ENCODE measurements at places on chromosomes 1 and 21. TPM values are rescaled to one million over a fixed set of nuclear protein-coding genes. Genes with fewer than 3 reads are reported as not detected.

DNA sequence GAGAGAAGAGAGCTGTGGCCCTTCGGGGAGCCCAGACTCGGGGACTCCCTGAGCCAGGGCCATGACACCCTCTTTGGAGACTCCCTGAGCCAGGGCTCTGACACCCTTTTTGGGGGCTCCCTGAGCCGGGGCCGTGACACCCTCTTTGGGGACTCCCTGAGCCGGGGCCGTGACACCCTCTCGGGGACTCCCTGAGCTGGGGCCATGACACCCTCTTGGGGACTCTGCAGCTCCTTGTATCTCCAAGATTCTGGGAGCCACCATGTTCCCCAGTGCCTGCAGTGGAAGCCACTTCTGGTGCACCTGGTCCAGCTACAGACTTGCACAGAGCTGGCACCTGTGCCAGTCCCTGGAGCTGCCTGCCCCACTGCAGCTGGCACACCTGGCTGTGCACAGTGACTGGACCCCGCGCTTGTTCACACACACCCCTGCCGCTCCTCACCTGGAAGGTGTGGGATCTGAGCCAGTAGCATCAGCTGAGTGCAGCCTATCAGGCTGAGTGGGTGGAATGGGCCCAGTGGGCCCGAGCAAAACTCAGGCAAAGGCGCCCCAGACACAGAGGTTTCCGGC is 3.8 kb upstream of the SSU72 start:
- no peak for DNase-seq

Gene EXOC8
- polyA plus RNA-seq: 3.4 TPM

Gene MCOLN3
- 3.2 TPM for polyA plus RNA-seq

DNA sequence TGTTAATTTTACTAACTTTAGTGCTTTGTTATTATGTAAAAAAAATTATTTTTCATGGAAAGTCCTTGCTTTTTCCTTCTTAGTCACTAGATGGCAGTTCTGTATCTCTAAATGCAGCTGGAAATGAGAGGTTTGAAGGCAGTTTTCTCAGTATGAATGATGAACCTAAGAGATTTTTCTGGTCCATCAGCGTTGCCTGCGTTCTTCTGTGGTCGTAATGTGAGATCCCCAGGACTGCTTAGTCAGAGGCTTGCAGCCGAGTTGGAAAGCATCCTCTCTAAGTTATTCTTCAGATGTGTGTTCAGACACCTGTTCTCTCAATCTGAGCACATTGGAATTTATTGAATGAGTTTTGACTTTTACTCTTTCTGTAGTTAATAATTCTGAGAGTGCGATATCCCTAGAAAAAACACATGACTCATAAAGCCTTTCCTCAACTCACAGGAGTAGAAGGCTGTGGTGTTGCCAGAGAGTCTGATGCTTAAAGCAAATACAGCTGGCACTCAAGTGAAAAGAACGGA is 99.3 kb downstream of the FMN2 start:
- peak; percentile 76 for DNase-seq

Gene OR2L3
- polyA plus RNA-seq: not detected

Gene CFAP74
- polyA plus RNA-seq: 0.93 TPM

- DNase-seq: no peak
Measured at GRCh38 chr1:164583835-164584539, 25.0 kb downstream of the PBX1 start.

GRCh38 chr1:69914976-69915765 is 290.2 kb downstream of the LRRC40 start:
- no peak for DNase-seq

Gene PLA2G2C
- polyA plus RNA-seq: not detected

DNA sequence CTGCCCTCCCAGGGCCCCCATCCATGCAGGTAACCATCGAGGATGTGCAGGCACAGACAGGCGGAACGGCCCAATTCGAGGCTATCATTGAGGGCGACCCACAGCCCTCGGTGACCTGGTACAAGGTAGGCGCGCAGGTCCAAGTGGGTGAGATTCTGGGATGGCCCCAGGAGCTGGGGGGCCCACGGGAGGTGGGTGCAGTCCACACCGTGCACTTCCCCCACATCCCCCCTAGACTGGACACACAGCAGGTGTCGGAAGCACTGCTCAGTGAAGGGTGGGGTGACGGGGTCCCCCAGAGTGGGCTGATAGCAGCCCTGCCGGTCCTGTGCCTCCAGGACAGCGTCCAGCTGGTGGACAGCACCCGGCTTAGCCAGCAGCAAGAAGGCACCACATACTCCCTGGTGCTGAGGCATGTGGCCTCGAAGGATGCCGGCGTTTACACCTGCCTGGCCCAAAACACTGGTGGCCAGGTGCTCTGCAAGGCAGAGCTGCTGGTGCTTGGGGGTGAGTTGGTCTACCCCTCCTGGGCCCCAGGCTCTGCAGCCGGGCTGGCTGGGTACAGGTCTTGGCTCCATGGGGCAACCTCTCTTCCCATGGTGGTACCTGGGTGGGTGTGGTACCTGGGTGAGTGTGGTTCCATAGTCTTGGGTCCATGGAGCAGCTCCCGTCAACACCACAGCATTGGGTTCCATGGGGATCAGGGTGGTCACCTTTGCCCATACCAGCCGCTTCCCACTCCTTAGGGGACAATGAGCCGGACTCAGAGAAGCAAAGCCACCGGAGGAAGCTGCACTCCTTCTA is 40.4 kb downstream of the TRIM11 start:
- no peak for DNase-seq

DNA sequence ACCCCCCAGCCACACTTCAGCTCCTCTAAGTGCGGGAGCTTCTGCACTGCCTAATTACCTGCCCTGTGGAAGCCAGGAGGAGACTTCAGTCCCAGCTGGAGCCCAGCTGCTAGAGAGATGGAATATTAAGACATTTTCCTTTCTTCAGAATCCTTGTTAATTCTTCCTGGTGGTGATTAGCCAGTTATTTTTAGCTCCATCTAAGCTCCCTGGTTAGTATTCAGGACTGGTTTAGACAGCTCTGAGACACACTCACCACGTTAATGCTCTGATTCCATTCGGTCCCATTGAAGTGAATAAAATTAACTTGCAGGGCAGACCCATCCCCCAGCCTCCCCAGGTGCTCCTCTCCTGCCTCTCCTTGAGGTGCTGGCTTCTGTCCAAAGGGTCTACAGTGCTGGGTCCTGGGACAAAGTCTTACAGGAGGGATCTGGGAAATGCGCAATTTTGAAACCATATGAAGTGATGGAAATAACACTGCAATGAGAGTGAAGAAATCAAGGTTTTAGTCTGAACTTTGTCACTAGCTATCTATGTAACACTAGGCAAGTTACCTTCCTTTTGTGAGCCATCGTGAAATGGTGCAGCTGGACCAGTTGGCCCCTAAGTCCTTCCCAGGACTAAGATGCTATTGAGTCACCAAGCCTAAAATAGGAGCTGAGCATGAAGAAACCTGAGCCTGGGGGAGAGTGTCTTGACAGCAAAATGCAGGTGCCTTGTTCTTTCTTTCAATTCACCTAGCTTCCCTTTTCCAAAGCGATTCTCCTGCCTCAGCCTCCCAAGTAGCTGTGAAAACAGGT is 117.4 kb upstream of the ATP1A1 start:
- peak; percentile 75 for DNase-seq

DNA sequence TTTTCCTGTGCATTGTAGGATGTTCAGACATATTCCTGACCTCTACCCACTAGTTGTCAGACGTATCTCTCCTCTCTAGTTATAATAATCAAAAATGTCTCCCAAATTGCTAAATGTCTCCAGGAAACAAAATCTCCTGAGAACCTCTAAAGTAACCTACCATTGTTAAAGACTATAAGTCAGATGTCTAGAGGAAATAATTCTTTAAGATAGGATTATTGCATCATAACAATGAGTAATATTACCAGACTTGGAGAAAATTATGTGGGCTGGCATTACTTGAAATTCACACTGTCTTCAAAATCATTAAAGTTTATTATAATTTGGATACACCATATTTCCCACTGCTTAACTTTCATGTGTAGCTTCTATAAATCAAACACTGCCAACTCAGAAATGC is 643.0 kb upstream of the ADGRL2 start:
- DNase-seq: no peak

DNA sequence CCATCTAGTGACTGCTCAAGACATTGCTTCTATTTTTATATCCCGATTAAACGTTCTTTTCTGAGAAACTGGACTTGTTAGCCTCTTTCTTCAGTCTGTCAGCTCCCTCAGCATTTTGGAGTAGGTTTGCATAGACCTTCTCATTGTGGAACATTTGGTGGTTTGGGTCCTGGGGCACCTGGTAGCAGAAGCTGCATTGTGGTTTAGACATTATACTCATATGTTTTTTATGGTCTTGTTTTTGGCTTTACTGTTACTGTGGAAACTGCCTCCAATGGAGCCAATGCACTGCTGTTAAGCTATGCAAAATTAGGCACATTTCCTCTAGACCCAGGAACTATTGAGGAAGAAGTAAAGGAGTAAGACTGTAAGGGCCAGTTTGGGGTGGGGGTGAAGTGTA is 36.7 kb upstream of the LRRC8B start:
- DNase-seq: no peak

- DNase-seq: no peak
Measured at GRCh38 chr21:44366586-44367211, 13.3 kb downstream of the TRPM2 start.

DNA sequence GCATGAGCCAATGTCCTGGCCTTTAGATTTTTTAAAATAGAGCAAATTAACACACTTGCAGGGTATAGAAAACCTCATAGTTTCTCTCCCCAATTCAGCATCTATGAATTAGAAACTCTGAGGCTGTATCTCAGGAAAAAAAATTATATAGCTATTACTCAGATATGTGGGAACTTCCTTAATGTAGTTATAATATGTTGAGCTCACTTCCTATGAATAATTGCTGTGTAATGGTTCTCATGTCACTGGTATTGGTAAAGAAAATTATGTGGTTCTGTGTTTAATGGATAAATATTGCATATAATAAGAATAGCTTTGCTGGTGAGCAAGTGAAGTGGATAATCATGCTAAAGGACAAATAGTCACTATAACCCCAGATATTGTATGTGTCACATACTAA is 2019.8 kb downstream of the NCAM2 start:
- DNase-seq: no peak

GRCh38 chr1:167136191-167136614 is 42.3 kb downstream of the STYXL2 start:
- DNase-seq: no peak

DNA sequence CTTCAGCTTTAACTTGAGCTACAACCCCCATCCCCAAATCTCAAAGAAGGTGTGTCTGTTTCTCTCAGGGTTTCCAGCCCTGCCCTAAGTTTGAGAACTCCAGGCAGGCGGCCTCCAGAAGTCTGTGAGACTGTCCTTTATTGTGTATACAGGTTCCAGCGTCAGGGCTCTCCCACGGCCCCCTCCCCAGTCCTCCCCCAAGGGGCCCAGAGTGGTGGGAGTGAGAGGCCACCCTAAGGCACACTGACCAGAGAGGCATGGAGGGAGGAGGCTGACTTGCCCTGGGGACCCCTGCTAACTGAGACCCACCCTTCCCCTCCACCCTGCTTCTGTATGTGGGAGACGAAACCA is 4.0 kb downstream of the HSPB7 start:
- no peak for DNase-seq

DNA sequence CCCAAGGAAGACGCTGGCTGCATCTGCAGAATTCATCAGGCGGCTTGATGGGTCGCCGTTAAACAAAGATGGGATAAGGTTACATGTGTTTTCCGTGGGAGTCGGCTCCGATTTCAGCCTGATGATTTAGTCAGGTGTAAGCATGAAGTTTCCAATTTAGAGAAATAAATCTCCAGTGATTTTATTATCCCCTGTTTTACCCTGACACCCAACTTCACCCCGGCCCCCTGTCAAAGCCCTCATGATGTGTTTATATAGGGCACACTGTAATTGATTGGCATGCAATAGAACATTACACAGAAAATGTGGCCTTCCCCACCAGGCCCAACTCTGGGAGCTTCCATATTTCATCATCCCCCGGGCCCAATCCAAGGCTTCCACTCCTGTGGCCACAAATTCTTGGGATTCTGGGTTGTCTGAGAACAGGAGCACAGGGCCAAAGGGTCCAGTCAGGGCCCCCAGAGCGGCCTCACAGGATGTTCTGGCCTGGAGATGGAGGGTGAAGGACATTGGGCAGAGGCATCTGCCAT is 72.5 kb downstream of the FOXD2 start:
- no peak for DNase-seq

- no peak for DNase-seq
Measured at GRCh38 chr1:165686971-165687433, 11.4 kb downstream of the ALDH9A1 start.

GRCh38 chr1:55329808-55330432 is 114.8 kb upstream of the USP24 start:
- no peak for DNase-seq

GRCh38 chr21:46125846-46126301 is 28.0 kb downstream of the COL6A2 start:
- no peak for DNase-seq

Gene TRIM46
- 11.0 TPM for polyA plus RNA-seq

DNA sequence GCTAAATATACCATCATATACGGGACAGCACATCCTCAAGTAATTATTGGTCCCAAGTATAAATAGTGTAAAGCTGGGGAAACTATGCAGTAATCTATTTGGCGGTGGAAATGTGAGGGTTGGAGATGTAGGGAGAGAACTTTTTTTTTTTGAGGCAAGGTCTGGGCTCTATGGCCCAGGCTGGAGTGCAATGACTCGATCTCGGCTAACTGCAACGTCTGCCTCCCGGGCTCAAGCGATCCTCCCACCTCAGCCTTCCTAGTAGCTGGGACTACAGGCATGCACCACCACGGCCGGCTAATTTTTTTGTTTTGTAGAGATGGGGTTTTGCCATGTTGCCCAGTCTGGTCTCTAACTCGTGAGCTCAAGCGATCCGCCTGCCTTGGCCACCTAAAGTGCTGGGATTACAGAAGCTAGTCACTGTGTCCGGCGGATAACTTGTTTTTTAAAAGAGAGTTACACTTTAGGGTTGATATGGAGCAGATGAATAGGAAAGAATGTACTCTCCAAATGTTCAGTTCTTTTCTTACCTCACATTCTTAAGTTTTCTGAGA is 1.9 kb downstream of the IFT25 start:
- DNase-seq: no peak

DNA sequence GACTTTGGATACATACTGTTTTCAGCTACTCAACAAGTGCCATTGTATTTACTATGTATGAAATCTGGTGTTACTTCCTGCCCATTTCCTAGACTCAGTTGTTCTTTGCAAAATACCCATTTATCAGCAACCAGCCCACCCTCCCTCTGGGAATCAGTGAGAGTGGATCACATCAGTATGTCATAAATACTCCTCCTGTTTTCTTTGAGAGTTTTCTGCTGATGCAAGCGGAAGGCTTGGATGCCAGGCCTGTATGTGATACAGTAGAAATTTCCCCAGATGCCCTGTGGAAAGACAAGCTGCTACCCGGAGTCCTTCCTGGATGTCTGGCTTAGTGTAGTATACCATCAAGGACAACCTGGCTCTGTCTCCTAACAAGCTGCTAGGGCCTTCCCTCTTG is 2.4 kb upstream of the PTPRC start:
- no peak for DNase-seq

All from brain (organoid and tissue), 16 donors.